ENCODE measurements at places on chromosomes 7 and 10. TPM values are rescaled to one million over a fixed set of nuclear protein-coding genes. Genes with fewer than 3 reads are reported as not detected.

FGF8 gene
- total RNA-seq: 2.7 TPM

DNA sequence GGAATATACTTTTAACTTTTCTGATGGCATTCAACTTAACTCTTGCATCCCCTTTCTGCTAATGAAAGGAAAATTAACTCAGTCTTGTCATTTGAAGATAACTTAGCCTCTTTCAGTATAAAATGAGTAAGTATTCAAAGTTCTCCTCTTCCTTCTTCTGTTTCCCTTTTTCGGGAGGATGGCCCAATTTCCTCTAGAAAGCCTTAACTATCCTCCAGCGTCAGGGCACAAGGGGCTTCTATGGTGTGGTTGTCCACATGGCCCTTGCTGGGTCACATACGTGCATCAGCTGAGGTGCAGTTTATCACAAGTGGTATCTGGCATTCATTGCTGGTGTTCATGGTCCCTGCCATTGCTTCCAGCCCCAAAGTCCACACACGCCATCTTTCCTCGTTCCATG, 17.8 kb upstream of the GSAP start:
- DNase-seq: no peak
- H3K27ac ChIP-seq: no peak overlapping the region
- H3K4me3 ChIP-seq: no peak overlapping the region
- H3K4me1 ChIP-seq: no peaks in the 10 kb centered on the region
- H3K36me3 ChIP-seq: no peaks in the 10 kb centered on the region

SLIT1 gene
- total RNA-seq: 0.42 TPM

CYP3A7 gene
- not detected for total RNA-seq

ACTL6B gene
- total RNA-seq: not detected

CHN2 gene
- 2.1 TPM for total RNA-seq

GRCh38 chr7:13991791-13992595, 2.5 kb upstream of the ETV1 start:
- DNase-seq: no peak
- H3K4me1 ChIP-seq: peaks cover 9% of the 10 kb centered on the region
- H3K27me3 ChIP-seq: no peaks in the 10 kb centered on the region
- H3K4me3 ChIP-seq: no peak overlapping the region
- no peaks in the 10 kb centered on the region for H3K36me3 ChIP-seq

DNA sequence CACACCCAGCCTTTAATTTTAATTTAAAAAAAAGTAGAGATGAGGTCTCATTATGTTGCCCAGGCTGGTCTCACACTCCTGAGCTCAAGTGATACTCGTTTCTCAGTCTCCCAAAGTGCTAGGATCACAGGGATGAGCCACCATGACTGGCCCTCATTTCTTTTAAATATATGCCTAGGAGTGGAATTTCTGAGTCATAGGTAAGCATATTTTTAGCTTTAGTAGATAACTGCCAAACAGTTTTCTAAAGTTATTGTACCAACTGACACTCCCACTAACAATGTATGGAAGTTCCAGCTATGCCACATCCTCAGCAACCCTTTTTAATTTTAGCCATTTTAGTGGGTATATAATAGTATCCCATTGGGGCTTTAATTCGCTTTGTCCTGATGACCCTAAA, 13.8 kb upstream of the PPIF start:
- H3K27ac ChIP-seq: no peak overlapping the region
- DNase-seq: no peak
- no peaks in the 10 kb centered on the region for H3K27me3 ChIP-seq
- H3K36me3 ChIP-seq: no peaks in the 10 kb centered on the region
- no peak overlapping the region for H3K4me3 ChIP-seq

EN2 gene
- total RNA-seq: 0.32 TPM

GRCh38 chr10:119917777-119918176, 25.2 kb downstream of the SEC23IP start:
- peaks cover 65% of the 10 kb centered on the region for H3K36me3 ChIP-seq
- no peak for DNase-seq
- H3K4me3 ChIP-seq: no peak overlapping the region

- no peaks in the 10 kb centered on the region for H3K27me3 ChIP-seq
- peak overlapping the region; percentile 65 for H3K4me3 ChIP-seq
- peaks cover 12% of the 10 kb centered on the region for H3K4me1 ChIP-seq
- H3K36me3 ChIP-seq: peaks cover 12% of the 10 kb centered on the region
- DNase-seq: no peak
These were observed 3.8 kb downstream of the CDK6 start for GRCh38 chr7:92832534-92833023.

GRCh38 chr7:75565132-75565837, 73.2 kb downstream of the SPDYE5 start:
- H3K4me1 ChIP-seq: no peaks in the 10 kb centered on the region
- H3K36me3 ChIP-seq: no peaks in the 10 kb centered on the region
- no peak for DNase-seq
- H3K27me3 ChIP-seq: no peaks in the 10 kb centered on the region
- H3K4me3 ChIP-seq: no peak overlapping the region

DNA sequence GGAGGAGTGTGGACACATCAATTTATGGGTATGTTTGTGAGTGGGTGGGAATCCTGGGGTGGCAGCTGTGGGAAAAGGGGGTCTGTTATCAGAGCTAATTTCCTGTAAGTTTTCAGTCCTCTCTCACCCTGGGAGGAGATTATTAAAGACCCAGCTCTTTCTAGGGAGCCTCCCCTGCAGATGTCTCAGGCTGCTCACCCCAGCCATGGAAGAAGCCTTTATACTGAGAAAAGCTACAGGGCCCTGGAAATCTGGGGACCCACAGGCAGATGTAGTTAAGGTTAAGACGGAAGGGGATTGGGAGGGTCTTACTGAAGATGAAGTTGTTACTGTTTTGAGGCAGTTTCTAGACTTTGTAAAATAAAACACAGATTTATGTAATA, 4.6 kb downstream of the ZNF680 start:
- no peak overlapping the region for H3K4me3 ChIP-seq
- no peaks in the 10 kb centered on the region for H3K36me3 ChIP-seq
- no peaks in the 10 kb centered on the region for H3K27me3 ChIP-seq
- DNase-seq: no peak
- no peak overlapping the region for H3K27ac ChIP-seq

DNA sequence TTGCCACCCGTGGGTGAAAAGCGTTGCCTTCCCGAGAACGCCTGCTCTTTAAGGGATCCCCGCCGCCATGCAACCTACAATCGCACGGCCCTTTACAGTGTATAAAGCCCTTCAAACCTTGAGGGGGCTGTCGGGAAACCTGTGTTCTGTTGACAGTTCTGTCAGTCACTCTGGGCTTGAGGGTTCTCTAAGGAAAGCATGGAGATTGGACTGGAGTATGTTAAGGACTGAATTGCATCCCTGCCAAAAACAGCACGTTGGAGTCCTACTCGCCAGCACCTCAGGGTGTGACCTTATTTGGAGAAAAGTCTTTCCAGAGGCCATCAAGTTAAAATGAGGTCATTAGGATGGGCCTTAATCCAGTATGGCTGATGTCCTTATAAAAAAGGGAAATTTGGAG, 70.6 kb downstream of the PFKFB3 start:
- no peak overlapping the region for H3K4me3 ChIP-seq
- no peaks in the 10 kb centered on the region for H3K27me3 ChIP-seq
- peaks cover 20% of the 10 kb centered on the region for H3K4me1 ChIP-seq
- no peaks in the 10 kb centered on the region for H3K36me3 ChIP-seq
- H3K27ac ChIP-seq: no peak overlapping the region

- H3K4me3 ChIP-seq: no peak overlapping the region
- no peaks in the 10 kb centered on the region for H3K4me1 ChIP-seq
- no peak for DNase-seq
- H3K27ac ChIP-seq: no peak overlapping the region
These were observed 66.3 kb downstream of the KMT2C start for GRCh38 chr7:152369518-152369917.

Measured in HCT116 (cell line).